Stimulated activated CD8-positive, alpha-beta memory T cell treated with anti-CD3 and anti-CD28 coated beads, Interleukin-15, amount 100 ng/mL, for 1 hour (primary cell): ENCODE measurements at places on chromosomes 16 and 17.

GRCh38 chr17:44584443-44584842, 27.2 kb downstream of the FZD2 start:
- no peak for DNase-seq

DNA sequence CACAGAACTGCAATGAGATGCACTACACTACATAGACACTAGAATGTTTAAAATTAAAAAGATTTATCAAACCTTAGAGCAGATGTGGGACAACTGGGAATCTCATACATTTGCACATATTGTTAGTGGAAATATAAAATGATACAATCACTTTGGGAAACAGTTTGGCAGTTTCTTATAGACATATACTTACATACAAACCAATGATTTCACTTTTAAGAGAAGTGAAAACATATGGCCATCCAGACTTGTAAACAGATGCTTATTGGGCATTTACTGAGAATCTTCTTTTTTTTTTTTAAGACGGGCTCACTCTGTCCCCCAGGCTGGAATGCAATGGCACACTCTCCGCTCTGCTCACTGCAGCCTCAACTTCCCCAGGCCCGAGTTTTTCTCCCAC, 50.1 kb downstream of the AXIN2 start:
- DNase-seq = no peak

GRCh38 chr16:54780266-54780665, 150.4 kb upstream of the IRX5 start:
- DNase-seq = no peak

- no peak for DNase-seq
These were observed 145.6 kb upstream of the RCVRN start for GRCh38 chr17:10050597-10051101.

GRCh38 chr17:78923660-78924453, 1.3 kb downstream of the TIMP2 start:
- DNase-seq = peak; percentile 24

DNA sequence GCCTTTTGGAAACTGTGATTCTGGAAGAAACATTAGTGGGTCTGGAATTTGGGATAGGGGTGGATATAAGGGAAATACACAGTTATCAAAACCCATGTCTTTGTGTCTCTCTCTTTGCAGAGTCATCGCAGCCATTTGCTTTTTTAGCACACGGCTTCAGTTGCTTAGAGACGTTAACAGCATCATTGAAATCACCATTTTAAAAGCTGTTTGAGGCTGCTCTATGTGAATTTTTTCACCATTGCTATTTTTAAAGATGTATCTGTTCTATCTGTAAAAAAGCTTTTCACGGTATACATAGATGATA, 47.3 kb downstream of the OMG start:
- DNase-seq = no peak

DNA sequence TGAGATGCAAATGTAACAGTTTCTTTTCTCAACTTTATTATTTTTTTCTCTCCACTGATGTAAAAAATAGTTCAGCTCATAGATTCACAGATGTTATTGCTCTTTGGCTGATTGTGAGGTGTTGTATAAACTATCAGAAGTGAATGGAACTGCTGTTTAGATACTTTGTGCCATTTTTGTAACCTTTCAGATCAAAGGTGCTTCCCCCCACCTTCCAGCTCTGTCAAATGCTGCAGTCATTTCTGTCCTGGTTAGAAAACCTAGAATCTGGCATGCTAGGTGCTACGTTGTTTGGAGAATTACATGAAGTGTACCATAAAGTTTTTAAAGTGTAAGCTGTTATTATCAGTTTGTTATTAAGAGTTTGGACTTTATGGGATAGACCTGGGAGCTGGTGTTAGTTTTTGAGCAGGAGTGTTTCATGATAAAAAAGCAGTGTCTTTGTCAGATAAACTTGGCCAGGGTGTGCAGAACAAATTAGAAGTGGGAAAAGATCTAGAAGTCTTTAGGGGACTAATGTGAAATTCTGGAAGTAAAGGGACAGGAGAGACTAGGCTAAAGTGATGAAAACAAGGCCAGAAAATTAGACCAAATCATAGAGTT, 1.8 kb upstream of the WIPI1 start:
- DNase-seq = no peak

- DNase-seq = no peak
These were observed 5.5 kb upstream of the ZNF750 start for GRCh38 chr17:82845163-82845807.

GRCh38 chr17:68732301-68732749, 131.2 kb upstream of the FAM20A start:
- DNase-seq = no peak

DNA sequence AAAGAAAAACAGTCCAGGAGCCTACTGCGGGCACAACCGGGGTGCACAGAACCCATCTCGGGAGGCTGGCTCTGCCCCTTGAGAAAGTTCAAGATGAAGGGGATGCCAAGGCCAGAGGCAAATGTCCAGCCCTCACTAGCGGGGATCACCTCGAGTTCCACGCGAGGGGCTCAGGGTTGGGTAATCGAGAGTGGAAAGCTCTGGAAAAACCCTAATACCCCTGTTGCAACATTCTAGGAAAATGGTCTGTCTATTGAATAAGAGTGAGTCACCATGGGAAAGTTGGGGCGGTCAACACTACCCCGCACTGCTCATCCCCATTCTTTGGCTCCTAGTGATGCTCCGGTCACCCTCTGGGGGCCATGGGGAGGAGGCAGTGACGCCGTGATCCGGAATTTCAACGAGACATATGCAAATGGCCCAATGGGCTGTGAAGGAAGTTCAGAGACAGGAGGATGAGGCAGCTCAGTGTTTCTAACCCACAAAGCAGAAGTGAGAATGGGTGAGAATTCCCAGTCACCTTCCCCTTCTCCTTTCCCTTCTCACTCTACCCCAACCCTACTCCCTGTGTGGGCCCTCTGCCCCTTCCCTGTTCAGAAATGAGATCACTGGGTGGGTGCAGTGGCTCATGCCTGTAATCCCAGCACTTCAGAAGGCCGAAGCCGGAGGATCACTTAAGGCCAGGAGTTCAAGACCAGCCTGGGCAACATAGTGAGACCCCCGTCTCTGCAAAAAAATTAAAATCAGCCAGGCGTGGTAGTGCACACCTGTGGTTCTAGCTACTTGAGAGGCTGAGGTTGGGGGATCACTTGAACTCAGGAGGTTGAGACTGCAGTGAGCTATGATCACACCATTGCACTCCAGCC, 22.4 kb downstream of the SOCS3 start:
- DNase-seq = no peak

GRCh38 chr17:31802502-31802901, 56.5 kb downstream of the COPRS start:
- DNase-seq = no peak

- no peak for DNase-seq
These were observed 2.2 kb downstream of the HOXB13 start for GRCh38 chr17:48726114-48726915.

- no peak for DNase-seq
These were observed 32.5 kb downstream of the WIPF2 start for GRCh38 chr17:40251576-40251975.

DNA sequence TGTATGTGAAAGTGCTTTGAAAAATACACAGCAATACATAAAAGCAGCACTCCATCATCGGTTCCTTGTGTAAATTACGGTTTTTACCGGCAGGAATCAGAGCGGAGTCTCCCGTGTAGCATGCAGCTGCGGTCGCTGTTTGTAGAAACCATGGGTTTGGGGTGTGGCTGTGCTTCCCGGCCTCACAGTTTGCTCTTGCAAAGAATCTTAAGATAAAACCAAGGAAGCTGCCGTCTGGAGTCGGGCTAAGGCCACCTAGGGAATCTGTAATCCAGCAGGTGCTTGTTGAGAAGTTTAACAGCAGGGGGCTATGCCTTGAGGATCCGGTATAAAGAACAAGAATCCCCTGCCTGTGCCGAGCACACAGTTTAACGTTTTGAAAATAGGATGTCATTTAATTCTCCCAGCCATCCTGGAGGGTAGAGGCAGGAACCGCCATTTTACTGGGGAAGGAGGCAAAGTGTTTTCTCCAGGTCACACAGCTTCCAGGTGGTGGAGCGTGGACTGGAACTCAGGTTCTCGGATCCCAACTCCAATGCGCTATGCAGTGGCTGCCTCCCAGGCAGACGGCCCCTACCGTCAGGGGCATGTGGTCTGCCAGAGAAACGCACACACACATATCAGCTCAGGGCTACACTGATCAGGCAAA, 6.0 kb upstream of the TLCD3A start:
- no peak for DNase-seq

DNA sequence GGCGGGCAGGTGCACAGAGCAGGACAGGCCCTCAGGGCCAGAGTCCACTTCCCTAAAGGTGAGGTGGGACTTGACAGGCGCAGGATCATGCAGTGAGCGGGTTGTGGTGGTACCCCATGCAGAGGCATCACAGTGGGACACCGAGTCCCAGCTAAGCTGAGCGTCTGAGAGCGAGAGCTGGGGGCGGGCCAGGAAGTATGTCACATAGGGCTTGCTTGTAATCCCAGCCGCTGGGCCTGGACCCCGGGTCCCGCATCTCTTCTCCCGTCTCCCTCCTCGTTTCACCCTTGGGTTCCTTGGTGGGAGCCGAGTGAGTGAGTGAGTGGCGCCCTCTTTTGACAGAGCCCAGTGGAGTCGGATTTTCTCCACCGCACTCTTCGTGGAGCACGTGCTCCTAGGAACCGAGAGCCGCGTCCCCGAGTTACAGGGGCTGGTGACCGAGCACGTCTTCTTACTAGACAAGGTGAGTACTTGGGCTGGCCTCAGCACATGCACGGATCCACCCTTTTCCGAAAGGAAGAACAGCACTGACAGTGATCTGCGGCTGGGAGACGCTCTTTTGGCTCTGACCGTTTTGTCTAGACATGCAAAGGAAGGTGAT, 50.8 kb upstream of the ENDOV start:
- DNase-seq = no peak

DNA sequence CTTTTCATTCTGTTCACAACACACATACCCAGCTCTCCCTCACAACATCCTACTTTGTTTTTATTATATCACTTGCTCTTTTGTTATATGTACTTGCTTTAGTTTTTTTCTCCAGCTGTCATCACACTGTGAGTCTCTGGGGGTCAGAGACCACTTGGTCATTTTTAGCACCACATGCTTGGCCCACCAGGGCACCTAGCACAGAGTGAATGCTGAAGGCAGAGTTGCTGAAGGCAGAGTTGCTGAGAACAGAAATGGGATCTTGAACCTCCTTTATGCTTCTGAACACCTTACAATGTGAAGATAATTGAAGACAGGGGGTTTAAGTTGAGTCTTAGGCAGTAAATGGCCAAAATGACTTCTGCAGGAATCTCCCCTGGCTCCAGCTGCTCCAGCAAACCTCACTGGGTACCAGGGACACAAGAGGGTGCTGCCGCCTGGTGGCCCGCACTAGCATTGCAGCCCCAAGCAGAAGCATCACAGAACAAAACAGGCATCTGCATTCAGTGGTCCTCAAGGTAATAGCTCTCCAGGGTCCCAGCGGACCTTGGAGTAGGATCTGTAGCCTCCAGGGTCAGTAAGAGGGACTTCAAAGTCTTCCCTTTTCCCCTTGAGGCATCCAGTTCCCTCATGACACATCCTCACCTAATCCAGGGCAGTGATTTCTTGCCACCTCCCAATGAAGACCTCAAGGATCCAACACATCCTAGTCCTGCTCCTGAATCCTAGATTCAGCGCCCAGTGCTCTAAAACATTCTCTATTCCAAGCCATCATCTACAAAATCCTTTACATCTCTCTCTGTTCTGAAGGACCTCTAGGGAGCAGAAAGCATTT, 1972.6 kb downstream of the TP53TG3F start:
- DNase-seq = no peak

GRCh38 chr16:11143372-11144035, 112.5 kb downstream of the SOCS1 start:
- DNase-seq = no peak

DNA sequence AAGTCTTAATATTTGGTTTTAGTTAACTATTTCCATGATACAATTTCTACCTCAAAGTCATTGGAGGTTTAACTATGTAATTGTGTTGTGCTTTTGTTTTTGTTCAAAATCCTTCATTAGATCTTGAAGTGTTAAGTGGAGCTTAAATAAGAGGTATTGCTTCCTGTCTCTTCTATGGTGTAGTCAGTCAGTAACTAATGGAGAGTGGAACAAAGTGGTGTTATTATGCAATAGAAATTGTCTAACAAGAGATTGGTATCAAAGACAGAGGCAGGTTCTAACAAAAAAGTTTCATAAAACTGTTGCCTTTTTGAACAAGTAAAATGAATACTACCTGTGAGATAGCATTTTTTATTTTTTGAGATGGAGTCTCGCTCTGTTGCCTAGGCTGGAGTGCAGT, 45.2 kb downstream of the GRB7 start:
- no peak for DNase-seq

- DNase-seq = no peak
These were observed 33.3 kb downstream of the CCDC42 start for GRCh38 chr17:8711291-8711690.

GRCh38 chr16:4689864-4690704, 3.3 kb upstream of the NUDT16L1 start:
- no peak for DNase-seq

GRCh38 chr17:50642071-50642721, 7.5 kb downstream of the ABCC3 start:
- no peak for DNase-seq

GRCh38 chr17:50426814-50427787, 1.1 kb downstream of the ACSF2 start:
- DNase-seq = no peak

GRCh38 chr16:51390877-51391276, 239.8 kb upstream of the SALL1 start:
- no peak for DNase-seq

DNA sequence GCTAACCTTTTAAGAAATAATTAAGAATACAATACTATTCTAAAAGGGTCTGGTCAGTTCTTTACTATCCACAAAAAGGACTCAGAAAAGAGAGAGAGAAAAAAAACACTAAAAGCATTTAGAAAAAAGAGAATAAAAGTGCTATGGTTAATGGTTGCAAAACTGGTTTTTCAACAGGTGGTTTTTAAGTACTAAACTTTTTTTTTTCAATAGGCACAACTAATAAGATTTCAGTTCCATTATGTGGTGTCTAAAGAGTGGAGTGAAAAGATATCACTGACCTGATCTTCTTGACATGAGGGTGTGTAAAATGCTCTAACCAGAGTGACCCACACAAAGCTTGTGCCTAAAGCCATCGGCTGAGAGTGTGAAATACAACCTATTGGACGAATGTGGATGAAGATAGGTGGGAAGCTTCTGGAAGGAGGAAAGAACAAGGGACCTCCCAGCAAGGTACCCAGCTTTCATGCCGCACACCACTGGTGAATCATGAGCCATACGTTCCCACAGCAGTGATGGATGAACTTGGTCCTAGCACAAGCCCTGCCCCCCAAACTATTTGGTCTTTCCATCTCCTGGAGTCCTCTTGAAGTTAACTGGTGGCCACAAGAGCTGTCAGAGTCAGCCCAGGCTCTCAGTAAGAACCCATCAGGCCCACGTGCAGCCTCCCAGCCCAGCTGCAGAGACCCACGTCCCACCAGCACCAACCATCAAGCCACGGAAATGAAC, 103.0 kb downstream of the ZFHX3 start:
- DNase-seq = no peak
